Skin of body (tissue), 3 donors: ENCODE measurements at places on chromosomes 4 and X. TPM values are rescaled to one million over a fixed set of nuclear protein-coding genes. Genes with fewer than 3 reads are reported as not detected.

Gene BLOC1S4
- total RNA-seq = 6.5 TPM

Gene NDST3
- total RNA-seq = 0.20 TPM

Gene CD40LG
- 0.10 TPM for total RNA-seq

- DNase-seq = no peak
Observed at GRCh38 chrX:64977051-64977450, 801 bp upstream of the ZC4H2 start.

- no peak for DNase-seq
Observed at GRCh38 chr4:82851885-82852750, 38.8 kb downstream of the SEC31A start.

DNA sequence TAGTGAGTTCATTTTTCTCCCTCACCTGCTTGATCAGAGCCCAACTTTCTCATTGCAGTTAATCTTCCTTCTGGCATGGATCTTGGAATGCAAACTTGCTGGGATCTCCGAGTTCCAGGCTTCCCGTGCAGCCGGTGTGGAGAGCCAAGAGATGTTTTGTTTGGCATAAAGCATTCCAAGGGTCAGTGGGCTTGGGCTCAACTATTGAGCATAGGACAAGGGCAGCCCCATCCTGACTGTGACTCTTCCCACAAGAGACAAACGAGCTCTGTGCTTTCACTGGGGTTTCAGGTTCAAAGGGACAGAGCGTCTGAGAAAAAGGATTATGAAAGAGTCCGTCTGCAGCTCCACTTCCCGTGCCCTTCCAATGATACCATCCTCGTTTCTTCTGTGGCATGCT lies 10.5 kb downstream of the TLR7 start:
- DNase-seq = no peak
